ENCODE measurements at places on chromosomes 2 and 18.

- DNase-seq = no peak
Observed at GRCh38 chr2:61014763-61015162, 2.8 kb upstream of the PEX13 start.

GRCh38 chr2:44135771-44136170 is 32.9 kb upstream of the PPM1B start:
- DNase-seq = no peak

DNA sequence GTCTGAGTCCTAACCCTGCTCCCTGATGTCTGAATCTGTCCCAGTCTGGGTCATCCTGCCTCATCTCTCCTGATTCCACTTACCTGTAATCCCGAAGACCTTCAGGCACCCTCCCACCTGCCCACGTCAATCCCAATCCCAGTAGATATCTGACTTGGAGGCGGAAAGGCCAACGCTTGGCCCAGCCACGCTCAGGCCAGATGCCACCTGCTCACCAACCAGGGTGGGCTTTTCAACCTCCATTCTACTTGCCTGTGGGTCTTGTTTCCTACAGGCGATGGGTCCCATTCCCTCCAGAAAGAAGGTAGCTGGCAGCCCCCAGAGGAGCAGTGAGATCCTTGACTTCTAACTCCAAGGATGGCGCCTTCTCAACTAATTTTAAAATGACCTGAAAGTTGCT is 59.7 kb downstream of the INPP5D start:
- DNase-seq = no peak

DNA sequence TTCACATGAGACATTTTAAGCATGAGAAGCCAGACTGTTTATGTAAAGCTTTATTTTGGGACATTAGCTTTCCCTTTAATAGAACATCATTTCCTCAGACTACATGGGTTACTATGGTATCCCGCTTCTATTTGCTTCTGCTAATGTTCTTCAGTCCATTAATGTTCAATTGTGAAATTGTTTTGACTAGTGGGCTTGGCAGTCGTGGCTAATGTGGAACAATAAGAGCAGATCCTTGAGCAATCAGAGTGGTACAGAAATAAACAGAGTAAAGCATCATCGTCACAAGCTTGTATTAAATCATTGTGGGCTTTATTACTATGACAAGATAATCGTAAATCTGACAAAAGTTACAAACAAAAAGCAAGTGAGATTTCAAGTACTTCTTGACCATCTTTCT is 60.2 kb downstream of the PDE1A start:
- DNase-seq = no peak

GRCh38 chr2:152558158-152558984 is 158.9 kb downstream of the PRPF40A start:
- DNase-seq = no peak

GRCh38 chr2:69116438-69116837 is 103.5 kb downstream of the ANTXR1 start:
- no peak for DNase-seq

- no peak for DNase-seq
Observed at GRCh38 chr2:217530392-217531090, 472.3 kb downstream of the TNS1 start.

- DNase-seq = no peak
Observed at GRCh38 chr18:75844146-75844545, 416.6 kb upstream of the SMIM21 start.

GRCh38 chr2:182915369-182916326 is 49.2 kb upstream of the FRZB start:
- no peak for DNase-seq

- DNase-seq = peak; percentile 6
Observed at GRCh38 chr2:236646441-236646840, 76.8 kb downstream of the ACKR3 start.

DNA sequence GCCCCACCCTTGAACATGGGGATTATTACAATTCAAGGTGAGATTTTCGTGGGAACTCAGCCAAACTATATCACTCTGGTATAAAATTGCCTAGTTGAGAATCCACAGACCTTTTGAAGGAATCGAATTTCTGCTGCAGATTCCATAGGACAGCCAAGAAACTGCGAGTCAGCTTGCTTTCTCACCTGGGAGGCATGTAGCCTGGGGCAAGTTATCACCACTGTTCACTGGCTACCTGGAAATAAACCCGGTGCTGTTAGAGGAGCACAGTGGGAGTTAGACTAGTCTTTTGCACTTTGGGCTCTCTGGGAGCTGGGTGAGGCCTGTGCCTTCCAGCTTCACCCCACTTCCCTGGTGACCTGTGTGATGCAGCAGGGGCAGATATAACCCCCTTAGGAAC is 1043.5 kb downstream of the TDRD15 start:
- no peak for DNase-seq

- DNase-seq = no peak
Observed at GRCh38 chr18:55552526-55553189, 35.3 kb downstream of the TCF4 start.

DNA sequence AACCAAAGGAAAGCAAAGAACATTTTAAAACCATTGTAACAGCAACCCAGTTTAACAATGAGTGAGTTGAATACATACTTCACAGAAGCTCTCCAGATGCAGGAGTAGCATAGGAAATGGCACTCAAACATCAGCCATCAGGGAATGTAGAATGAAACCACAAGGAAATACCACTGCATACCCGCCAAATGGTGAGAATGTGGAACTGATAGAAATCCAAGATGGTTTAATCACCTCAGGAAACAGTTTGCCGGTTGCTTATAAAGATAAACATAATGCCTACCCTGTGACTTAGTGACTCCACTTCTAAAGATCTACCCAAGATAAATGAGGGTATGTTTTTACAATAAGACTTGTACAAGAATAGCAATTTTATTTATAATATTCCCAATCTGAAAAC is 132.0 kb downstream of the GALNT1 start:
- DNase-seq = no peak

GRCh38 chr2:42663106-42663780 is 94.8 kb downstream of the MTA3 start:
- no peak for DNase-seq

DNA sequence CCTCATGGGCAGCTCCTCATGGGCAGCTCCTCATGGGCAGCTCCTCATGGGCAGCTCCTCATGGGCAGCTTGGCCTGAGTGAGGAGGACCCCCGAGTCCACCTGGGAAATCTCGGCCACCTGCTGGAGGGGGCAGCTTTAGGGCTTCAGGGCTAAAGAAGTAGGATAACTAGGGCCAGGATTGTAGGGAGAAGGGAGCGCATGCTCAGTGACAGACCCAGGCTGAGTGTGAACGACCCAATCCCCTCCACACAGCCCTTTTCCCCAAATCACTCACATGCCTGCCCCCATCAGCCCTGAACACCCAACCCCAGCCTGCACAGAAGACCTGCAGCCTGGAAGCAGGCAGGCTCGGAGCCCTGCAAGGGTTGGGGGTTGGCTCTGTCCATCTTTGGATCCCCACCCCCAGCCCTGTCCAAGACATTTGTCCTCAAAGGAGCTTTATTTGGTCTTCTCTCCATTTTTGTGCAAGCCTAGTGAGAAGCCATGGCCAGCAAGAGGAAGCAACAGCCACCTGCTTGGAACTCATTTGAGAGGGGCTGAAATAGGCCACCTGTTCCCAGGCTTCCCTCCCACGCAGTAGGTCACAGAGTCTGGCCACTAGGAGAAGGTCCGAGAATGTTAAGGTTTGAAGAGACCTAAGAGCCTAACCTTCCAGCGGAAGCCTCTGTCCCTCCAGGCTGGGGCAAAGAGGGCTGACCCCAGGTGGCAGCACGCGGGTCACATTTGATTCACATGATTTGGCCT is 249.9 kb downstream of the TNS1 start:
- no peak for DNase-seq

- DNase-seq = no peak
Observed at GRCh38 chr2:29193681-29194080, 78.5 kb downstream of the CLIP4 start.

- no peak for DNase-seq
Observed at GRCh38 chr2:119483896-119484718, 40.2 kb downstream of the SCTR start.

GRCh38 chr2:136127356-136127755 is 9.4 kb upstream of the CXCR4 start:
- DNase-seq = no peak

GRCh38 chr18:48030616-48031480 is 100.4 kb upstream of the SMAD2 start:
- no peak for DNase-seq

GRCh38 chr18:21602299-21602587 is 1.7 kb upstream of the ESCO1 start:
- DNase-seq = no peak

- no peak for DNase-seq
Observed at GRCh38 chr18:75624869-75625268, 197.4 kb upstream of the SMIM21 start.

DNA sequence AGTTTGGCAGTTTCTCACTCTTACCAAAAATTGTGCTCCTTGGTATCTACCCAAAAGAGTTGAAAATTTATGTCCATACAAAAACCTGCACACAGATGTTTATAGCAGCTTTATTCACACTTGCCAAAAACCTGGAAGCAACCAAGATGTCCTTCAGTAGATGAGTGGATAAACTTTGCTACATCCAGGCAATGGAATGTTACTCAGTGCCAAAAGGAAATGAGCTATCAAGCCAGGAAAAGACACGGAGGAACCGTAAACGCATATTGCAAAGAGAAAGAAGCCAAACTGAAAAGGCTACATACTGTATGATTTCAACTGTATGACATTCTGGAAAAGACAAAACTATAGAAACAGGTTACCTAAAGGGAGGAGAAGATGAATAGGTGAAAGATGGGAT is 36.1 kb downstream of the TMEM163 start:
- no peak for DNase-seq

GRCh38 chr2:6653281-6653750 is 212.4 kb downstream of the CMPK2 start:
- no peak for DNase-seq

DNA sequence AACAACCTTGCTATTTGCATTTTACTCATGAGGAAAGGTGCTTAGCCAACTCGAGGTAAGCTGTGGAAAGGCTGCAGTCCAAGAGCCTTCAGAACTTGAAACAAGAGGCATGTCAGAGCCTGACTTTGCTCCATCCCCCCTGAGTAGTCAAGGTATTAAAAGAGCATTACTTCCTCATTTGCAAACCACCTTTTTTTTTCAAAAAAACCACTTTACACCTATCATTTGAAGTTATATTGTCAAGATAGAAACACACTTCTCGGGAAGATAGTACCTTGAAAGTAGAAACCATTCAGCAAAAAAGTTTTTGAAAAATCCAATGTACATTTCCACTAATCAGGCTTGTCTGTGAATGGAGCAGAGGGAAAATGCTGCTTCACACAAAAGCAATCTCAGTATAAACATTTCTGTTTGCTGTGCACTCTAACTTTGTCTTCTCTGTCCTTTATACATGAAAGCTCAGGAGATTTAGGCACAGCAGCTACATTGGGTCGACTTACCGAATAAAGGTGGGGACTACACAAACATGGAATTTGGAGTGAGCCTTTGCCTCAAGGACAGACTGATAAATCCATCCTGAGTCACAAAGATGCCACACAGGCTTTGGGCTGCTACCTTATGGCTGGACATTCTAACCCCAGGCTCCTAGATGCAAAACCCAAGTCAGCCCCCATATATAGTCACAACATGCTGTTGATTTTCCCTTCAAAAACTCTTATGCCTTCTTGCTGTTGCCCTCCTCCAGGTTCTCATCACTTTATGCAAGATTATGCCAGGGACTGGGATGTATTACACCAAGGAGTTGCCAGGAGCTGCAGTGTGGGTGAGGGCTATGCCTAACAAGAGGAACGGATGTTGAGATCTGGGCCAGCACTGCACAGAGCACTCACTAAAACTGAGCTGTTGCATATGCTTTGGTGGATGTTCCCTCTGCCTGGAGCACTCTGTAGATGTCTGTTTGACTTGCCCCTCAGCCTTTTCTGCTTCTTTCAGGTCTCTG is 41.4 kb upstream of the EML4 start:
- no peak for DNase-seq

DNA sequence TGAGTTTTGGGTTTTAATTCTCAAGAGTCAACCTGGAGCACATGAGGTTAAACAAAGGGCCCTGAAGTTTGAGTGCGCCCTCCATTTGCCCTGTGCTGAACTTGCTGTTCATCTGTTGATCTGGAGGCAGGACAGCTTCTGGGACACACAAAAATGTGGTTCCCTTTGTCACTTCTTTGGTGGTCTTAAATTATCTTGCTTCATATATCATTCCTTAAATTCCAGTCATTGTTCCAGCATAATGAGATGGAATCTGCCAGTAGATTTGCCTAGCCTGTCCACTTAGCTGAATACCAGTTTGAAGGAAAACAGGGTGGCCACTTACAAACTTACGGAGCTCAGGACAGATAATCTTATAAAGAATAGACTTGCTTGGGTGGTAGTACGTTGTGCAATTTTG is 916 bp downstream of the CETN1 start:
- DNase-seq = no peak

GRCh38 chr2:119641562-119642258 is 37.3 kb upstream of the TMEM177 start:
- peak; percentile 34 for DNase-seq

GRCh38 chr18:6363216-6363615 is 51.5 kb downstream of the L3MBTL4 start:
- DNase-seq = no peak

DNA sequence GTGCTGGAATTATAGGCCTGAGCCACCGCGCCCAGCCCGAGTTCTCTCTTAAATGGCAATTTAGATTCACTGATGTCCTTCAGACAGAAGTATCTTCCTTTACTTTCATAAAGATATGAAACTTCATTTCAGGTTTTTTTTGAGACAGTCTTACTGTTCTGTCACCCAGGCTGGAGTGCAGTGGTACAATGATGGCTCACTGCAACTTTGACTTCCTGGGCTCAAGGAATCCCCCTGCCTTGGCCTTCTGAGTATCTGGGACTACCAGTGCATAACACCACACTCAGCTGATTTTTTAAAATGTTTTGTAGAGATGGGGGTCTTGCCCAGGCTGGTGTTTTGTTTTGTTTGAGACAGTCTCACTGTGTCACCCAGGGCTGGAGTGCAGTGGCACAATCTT is 13.2 kb downstream of the ITGB1BP1 start:
- no peak for DNase-seq

DNA sequence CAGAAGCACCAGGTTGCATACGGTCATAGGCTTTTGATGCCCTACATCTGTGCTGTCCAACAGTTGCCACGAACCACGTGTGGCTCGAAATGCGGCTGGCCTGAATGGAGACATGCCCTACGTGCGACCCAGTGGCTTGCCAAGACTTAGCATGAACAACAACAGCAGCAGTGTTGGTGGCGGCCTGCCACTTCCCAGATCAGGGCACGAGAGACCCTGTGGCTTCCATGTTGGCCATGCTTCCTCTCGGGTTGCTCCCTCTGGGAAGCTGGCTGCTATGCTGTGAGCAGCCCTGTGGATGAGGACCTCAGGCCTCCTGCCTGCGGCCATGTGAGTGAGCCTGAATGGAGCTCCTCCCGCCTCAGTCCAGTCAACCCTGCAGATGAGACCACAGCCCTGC is 212.3 kb downstream of the HDAC4 start:
- peak; percentile 15 for DNase-seq

All from omental fat pad (tissue), 4 donors.